ENCODE measurements at places on chromosomes 13 and 19.

- DNase-seq = no peak
Observed at GRCh38 chr13:97298816-97299215, 76.7 kb downstream of the MBNL2 start.

GRCh38 chr13:20867408-20867807 lies 35.1 kb downstream of the XPO4 start:
- no peak for DNase-seq

- no peak for DNase-seq
Observed at GRCh38 chr19:55269299-55269698, 10.5 kb upstream of the PPP6R1 start.

DNA sequence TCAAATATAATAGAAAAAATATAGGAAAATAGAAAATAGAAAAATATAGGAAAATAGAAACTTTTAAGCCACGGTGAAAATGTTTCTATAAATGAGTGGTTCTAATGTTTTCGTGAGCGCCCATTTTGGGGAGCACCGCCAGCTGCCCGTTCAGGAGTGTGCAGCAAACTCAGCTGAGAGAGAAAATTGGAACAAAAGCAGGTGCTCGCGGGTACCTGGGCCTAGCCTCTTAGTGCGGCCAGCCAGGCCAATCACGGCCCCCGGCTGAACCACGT lies 204 bp upstream of the PDX1 start:
- DNase-seq = no peak

GRCh38 chr19:17025361-17025760 lies 1.2 kb downstream of the CPAMD8 start:
- no peak for DNase-seq

GRCh38 chr19:30873003-30873402 lies 476.2 kb downstream of the TSHZ3 start:
- no peak for DNase-seq

- no peak for DNase-seq
Observed at GRCh38 chr19:49758292-49758691, 4.8 kb downstream of the TSKS start.

DNA sequence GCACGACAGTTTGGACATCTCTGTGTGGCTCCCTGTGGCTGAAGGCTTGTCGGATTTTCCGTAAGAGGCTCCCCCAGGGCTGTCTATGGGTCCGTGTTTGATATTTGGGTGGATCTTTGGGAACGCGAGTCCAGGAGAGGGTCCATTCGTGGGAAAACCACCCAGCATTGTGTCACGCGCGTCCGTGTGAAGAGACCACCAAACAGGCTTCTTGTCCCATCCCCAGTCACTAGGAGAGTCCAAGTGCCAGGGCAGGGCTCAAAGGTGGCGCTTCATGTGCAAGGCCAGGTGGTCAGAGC lies 2.4 kb downstream of the KLF1 start:
- DNase-seq = no peak

DNA sequence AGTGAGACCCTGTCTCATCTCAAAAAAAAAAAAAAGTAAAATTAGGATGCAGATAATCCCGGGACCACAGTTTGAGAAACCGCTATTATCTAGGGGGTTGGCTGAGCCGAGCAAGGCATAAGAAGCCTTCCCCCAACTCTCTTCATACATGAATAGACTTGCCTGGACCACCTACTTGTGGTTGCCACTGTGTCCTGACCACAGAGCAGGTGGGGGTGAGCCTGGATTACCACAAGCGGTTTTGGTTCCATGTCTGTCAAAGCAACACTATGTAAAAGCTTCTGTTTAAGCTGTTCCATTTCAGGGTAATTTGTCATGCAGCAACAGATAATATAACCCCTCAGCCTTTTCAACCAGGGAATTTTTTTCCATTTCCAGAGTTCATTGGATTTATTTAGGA lies 3.3 kb upstream of the NAPA start:
- no peak for DNase-seq

GRCh38 chr19:51006406-51006805 lies 5.0 kb upstream of the KLK8 start:
- no peak for DNase-seq

- no peak for DNase-seq
Observed at GRCh38 chr19:52230685-52231084, 38.7 kb upstream of the ZNF766 start.

GRCh38 chr13:86377451-86377850 lies 578.2 kb upstream of the SLITRK6 start:
- DNase-seq = no peak

GRCh38 chr13:61052175-61052574 lies 363.5 kb downstream of the PCDH20 start:
- DNase-seq = no peak

- DNase-seq = no peak
Observed at GRCh38 chr19:38162632-38163031, 61.4 kb downstream of the DPF1 start.

- DNase-seq = no peak
Observed at GRCh38 chr13:111567637-111568036, 247.2 kb downstream of the TEX29 start.

DNA sequence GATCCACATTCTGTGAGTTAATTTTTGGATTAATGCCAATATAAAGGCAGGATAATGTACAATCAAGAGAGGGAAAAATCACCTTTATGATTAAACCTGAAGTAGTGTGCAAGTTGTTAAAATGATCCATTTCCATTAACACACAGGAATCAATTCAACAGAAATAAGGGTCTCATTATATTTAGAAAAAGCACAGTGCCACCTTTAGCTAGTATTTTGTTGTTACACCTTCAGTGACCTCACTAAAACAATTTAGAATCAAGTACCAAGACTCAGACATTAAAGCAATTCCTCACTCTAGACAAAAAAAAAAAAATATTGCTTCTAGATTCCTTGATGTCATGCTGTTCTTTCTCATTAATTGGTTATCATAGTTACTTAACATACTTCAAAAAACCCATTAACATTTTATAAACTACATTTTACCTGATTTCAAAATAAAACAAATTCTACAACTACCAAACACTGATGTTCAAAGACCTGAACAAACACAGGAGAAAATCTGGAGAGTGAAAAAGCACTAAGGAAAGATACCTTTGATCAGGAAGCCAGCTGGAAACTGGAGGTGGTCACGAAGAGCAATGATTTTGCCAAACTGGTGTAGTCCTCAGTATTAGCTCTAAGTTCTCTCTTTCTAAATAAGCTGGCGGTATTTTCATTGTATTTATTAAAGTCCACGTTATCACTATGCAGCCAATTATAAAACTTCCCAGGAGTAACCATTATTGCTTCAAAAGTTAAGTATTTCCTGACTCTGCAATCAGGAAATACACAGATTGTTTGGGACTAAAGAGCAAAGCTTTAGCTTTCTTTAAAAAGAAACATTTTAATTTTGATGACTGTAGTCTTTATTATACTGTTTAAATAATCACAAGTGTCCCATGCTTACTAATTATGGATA lies 115.3 kb downstream of the TBC1D4 start:
- DNase-seq = no peak

GRCh38 chr13:58879114-58879513 lies 1247.6 kb downstream of the PCDH17 start:
- no peak for DNase-seq

GRCh38 chr13:63184693-63185092 lies 1769.0 kb upstream of the PCDH20 start:
- no peak for DNase-seq

DNA sequence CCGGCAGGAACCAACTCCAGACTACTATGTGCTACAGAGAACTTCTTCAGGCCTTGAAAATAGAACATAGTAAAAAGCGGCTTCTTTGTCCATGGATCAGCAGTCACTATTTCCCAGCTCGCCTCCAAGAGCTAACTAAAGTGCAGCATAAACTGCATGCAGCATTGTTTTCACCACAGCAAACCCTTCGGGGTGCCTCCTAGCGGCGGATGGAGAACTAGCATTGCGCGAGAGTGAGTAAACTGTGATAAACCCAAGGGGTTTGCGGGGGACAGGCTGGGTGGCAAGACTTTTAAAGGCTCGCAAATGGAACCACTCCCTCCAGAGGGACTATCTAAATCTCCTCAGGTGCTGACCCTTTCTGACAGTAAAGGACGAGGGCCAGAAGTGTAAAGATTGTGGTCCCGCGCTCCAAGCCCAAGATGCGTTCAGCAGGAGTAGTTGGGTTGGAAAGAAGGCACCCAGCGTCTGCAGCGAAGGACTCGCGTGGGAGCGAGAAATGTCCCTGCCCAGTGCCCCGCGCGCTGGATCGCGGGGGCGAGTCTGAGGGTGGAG lies 21.5 kb upstream of the SGCG start:
- no peak for DNase-seq

DNA sequence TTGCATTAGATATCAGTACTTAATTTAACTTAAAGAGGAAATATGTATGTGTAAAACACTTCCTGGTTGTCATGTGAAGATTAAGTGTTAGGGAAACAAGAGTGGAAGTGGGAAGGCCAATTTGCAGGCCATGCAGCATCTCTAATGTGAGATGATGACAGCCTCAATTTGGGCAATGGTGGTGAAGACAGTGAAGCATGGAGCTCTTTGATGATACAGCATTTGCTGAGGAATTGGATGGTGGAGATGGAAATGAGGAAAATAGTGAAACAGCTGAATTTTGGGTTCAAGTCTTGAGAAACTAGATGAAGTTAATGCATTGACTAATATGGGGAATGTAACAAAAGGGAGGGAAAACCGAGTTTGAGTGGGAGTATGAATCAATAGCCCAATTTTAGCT lies 231.7 kb upstream of the MIR17HG start:
- no peak for DNase-seq

DNA sequence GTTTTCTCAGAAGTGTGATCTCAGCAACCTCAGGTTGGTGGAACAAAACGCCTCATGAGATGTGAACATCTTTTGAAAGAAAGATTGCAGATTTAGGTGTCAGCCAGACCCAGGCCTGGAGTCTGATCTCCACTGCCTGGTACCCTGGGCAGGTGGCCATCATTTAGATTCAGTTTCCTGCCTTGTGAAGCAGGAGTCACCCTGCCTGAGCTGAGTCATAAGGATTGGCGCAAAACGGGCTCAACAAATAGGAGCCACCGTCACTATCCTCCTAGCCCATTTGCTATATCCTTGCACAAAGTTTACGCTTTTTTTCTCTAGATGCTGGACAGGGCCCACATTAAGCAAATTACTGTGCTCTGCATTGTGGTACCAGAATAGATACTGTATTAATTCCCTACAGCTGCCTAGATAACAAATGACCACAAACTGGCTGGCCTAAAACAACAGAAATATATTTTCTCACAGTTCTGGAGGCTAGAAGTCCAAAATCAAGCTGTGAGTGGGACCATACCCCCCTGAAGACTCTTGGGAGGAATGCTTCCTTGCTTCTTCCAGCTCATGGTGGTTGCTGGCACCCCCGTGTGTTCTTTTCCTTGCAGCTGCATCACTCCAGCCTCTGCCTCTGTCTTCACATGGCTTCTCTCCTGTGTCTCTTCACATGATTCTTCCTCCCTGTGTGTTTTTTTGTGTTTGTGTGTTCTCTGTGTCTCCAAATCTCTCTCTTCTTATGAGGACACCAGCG lies 38.2 kb downstream of the TNFSF11 start:
- DNase-seq = no peak

- DNase-seq = no peak
Observed at GRCh38 chr19:610071-610800, 20.6 kb downstream of the HCN2 start.

GRCh38 chr13:110835721-110836604 lies 78.9 kb downstream of the ANKRD10 start:
- no peak for DNase-seq

DNA sequence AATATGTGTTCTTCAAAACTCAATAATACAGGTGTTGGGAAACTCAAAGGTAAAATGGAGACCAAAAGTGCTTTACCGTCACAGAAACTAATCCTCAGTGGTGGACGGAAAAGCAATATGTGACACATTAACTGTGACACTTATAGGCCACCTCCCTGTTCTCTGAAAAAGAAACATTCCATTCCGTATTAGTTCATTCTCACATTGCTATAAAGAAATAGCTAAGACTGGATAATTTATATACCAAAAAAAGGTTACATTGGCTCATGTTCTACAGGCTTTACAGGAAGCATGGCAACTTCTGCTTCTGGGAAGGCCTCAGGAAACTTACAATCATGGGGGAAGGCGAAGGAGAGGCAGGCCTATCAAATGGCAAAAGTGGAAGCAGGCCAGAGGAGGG lies 435.3 kb upstream of the HTR2A start:
- DNase-seq = no peak

- DNase-seq = no peak
Observed at GRCh38 chr13:41199526-41199925, 5.2 kb upstream of the KBTBD7 start.

DNA sequence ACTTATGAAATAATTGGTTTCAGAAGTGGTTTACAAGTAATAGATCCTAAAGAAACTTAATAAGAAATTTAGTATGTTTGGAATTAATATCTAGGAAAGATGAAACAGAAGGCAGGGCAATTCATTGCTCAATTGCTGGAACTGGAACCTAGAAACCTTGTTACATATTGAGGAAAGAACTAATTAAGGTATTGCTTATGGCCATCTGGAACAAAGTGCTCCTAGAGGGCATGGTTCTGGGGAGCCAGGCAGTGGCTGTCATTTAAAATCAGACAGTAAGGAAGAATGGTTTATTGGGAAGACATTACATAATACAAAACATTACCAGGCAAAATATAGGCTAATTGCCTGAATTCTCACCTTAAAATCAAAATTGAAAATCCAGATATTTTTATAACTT lies 224.1 kb downstream of the SLITRK6 start:
- no peak for DNase-seq

- DNase-seq = no peak
Observed at GRCh38 chr13:85974608-85975366, 175.6 kb upstream of the SLITRK6 start.

- no peak for DNase-seq
Observed at GRCh38 chr13:21883713-21884112, 212.8 kb downstream of the FGF9 start.

GRCh38 chr13:47478985-47479384 lies 522.1 kb downstream of the SUCLA2 start:
- DNase-seq = no peak

GRCh38 chr13:44402899-44403445 lies 29.3 kb downstream of the SERP2 start:
- DNase-seq = no peak

DNA sequence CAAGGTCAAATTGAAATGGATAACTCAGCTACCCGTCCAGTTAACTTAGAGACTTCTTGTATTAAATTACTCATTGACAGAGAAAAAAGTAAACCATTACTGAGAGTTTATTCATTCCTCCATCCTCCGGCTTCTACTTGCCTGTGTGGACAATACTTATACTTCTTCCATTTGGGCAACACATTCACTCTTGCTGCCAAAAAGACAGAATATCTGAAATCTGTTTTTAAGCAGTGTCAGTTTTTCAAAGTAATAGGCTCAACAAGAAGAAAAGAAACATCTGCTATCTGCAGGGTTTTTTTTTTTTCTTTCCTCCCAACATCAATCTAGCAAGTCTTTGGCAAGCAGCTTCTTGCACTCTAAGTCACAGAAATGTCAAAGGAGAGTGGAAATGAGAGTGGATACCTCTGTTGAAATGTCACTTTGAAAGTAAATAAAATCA lies 1142.8 kb downstream of the PCDH9 start:
- DNase-seq = no peak

DNA sequence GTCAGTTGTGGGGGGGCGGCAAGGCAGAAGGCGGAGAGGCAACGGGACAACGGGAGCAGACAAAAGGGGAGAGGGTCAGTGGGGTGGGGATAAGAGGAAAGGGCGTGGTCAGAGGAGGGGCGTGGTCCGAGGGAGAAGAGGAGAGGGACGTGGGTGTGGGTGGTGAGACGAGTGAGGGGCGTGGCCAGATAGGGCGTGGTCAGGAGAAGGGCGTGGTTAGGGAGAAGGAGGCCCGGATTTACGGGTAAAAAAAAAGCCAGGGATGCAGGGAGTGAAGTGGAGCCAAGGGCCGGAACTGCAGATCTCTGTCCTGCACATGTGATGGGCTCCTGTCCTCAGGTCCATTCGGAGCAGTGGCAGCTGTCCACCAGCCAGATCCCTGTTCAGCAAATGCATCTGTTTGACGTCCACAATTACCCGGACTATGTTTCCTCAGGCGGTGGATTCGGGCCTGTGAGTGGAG lies 21.5 kb downstream of the CPT1C start:
- peak; percentile 53 for DNase-seq
